GM13977 (cell line): ENCODE measurements at places on chromosomes 13 and 19.

DNA sequence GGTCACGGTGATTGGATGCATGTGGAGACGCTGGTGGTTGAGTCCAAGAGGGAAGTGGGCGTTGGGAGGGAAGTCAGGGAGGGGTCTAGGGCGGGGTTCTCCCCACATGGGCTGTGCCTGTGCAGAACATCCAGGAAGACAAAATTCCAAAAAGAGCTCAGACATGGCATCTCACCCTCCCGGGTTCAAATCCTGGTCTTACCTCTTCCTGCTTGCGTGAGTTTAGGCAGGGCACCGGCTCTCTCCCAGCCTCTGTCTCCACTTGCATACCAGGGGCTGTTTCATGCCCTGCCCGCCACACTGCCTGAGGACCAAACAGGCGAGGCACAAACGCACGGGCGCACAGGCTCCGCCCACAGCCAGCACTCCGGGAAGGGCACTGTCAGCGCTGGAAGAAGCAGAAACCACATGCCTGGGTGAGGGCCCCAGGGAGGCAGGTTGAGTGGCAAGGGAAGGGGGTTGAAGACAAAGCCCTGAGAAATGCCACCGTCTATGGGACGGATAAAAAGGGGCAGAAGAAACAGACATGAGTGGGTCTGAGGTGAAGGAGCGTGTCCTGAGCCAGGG lies 123.6 kb upstream of the SOX1 start:
- DNase-seq: no peak

DNA sequence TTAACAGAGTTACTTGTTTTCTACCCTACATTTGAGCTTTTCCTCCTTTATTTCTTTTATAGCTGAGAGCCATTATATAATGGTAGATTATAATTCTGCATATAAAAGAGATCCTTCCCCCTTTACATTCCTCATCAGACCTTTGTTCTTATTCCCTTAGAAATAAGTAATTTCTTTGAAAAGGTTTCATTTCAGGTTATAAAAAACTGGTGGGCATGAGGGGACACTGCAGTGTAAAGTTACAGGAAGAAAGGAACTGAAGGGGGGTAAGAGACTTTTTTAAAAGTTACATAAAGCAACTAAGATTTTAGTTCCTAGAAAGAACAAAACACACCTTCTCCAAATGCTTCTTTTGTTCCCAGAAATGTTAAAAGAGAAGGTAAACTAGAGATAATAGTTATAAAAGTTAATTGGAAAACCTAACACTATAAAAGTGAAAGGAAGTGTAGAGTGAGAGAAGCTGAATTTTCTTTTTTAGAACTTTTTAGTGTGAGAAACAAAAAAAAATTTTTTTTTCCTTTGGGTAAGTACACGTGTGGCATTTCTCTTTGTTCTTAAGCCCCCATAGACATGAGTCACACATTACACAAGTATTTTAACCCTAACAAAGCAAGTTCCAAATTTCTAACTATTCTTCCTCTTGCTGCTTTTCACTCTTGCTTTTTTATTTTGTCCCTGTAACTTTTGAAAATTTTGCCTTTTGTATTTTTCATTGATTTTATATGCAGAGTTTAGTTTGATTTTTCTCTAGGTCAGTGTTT lies 106.4 kb upstream of the MLNR start:
- no peak for DNase-seq

GRCh38 chr13:94120878-94121277 lies 358.6 kb downstream of the DCT start:
- no peak for DNase-seq

DNA sequence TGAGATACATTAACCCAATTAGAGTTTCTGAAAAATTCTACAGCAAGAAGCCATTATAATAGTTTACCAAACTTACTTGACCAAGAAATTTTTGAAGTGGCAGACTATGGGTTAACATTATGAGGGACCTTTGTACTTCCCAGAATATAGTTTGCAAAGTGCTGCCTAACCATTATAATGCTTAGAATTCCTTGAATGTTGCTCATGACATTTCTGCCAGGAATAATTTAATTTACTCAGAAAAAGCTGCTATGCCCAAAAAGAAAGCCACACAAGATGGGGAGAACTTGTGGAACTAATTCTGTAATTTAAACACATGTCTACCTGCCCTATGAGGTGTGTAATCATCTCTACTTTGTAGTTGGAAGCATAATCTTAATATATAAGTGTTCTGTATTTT lies 58.1 kb upstream of the MYCBP2 start:
- no peak for DNase-seq

DNA sequence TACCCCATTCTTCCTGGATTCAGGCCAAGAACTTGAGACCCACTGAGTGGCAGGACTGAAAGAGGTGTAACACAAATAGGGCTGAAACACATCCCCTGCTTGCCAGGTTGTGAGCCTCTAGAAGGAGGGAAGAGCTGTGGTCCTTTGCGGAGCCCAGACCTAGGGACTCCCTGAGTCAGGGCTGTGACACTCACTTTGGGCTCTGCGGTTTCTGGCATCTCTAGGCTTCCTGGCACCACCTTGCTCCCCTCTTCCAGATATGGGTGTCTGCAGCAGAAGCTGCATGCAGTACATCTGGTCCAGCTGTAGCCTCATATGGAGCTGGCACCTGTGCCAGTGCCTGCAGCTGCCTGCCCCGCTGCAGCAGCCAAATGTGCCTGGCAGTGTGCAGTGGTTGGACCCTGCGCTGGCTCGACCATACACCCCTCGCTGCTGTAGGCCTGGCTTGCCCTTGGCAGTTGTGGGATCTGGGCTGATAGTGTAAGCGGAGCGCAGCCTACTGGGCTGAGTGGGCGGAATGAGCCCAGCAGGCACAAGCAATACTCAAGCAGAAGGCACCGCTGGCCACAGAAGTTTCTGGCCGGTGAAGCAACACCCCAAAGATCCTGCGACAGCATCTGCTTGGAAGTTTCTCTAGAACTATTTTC lies 290.4 kb downstream of the SLITRK6 start:
- DNase-seq: no peak

- DNase-seq: no peak
Measured at GRCh38 chr13:32029684-32030083, 1.9 kb upstream of the FRY start.

GRCh38 chr13:20231839-20232555 lies at the start of gene GJB6:
GJB6 (minus strand) TSS chr13:20232319; CDS start chr13:20223480, 8,839 bp downstream.
- DNase-seq: peak; percentile 69

DNA sequence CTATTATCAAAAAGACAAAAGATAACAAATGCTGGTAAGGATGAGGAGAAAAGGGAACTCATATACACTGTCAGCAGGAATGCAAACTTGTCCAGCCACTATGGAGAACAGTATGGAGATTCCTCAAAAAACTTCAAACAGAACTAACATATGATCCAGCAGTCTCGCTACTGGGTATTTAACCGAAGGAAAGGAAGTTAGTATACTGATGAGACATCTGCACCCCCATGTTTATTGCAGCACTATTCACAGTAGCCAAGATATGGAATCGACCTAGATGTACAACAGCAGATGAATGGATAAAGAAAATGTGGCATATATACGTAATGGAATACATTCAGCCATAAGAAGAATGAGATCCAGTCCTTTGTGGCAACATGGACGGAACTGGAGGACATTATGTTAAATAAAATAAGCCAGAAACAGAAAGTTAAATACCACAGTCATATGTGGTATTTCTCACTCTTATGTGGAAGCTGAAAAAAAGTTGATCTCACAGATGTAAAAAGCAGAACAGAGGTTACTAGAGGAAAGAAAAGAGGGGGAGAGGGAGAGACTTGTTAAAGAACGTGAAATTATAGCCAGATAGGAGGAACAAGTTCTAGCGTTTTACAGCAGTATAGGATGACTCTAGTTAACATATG lies 83.2 kb downstream of the RUBCNL start:
- no peak for DNase-seq

DNA sequence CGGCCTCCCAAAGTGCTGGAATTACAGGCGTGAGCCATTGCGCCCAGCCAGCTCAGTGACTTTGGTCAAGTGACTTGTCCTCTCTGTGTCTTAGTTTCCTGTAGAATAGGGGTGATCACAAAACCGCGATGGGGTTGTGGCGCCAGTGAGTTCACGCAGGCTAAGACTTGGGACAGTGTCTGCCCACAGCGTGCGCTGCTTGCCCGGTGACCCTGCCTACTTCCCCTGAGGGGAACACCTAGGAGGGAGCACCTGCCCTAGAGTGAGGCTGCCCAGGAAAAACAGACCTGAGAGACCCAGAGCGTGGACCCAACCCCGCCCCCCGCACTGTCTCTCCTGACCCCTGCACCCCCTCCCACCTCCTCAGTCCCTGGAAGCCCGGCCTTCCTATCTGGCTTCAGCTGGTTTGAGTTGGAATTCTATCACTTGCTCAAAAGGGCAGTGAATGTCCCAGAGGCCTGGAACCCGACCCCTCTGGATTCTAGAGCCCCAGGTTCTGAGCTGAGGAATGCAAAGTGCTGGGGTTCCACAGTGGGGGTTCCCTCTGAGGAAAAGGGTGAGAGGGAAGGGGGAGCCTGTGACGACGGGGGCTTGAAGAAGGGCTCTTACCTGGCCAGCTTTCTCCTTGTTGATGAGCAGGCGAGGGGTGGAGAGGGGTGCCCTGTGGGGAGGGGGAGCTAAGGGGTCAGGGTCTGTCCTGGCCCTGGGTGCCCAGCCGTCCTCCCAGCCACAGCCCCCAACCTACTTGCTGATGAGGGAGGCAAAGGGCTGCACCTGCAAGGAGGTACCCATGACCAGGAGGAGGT lies 2.2 kb upstream of the RINL start:
- DNase-seq: no peak
